ENCODE measurements at places on chromosomes 13 and 19.

DNA sequence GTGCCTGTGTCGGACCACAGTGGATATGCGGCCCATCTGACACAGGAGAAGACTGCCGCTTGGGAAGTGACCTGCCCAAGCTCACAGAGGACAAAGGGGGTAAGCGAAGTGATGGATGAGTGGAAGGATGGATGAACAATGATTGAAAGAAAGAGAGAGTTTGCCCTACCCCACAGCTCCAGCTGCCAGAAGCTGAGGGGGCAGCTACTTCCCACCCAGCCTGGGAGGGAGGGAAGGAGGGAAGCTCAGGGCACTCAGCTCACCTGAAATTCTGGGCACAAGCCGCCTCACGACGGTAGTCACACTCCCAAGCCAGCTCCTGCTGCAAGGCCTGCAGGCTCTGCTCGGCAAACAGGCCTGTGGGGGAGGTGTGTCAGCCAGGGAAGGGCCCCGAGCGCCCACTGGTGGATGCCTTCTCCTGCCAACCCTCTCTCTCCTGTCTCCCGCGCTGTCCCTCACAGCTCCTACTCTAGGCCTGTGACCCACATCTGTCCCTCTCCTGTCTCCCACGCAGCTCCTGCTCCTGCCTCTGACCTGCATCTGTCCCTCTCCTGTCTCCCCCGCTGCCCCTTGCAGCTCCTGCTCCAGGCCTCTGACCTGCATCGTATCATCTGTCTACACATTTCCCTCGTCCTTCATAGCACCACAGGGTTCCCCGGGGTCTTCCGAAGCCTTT lies 12.0 kb upstream of the NUMBL start:
- peak; percentile 47 for DNase-seq

- peak; percentile 8 for DNase-seq
These were observed 42.6 kb downstream of the CYP4F22 start for GRCh38 chr19:15550929-15551292.

GRCh38 chr13:74930402-74931165 lies 551.4 kb downstream of the TBC1D4 start:
- DNase-seq, result no peak

GRCh38 chr19:51365211-51365964 lies 800 bp downstream of the ETFB start:
- no peak for DNase-seq

GRCh38 chr19:35911790-35912189 lies 3.7 kb upstream of the TYROBP start:
- no peak for DNase-seq

DNA sequence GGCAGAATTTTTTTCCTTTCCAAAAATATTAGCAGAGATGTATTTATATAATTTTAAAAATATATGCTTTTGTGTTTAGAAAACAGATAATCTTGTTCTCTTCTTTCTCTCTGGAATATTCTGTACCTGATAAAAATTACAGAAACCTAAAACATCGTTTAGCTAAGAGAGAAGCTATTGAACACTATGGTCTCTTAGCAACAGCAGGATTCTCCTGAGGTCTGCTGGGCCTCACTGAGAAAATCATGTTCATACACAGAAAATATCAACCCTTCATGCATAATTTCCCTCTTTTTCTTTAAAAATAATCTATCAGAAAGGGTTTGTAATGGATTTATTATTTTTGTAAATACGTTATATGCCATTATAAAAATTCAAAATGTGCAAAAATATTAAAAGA lies 242.2 kb downstream of the DCLK1 start:
- no peak for DNase-seq

GRCh38 chr13:50914176-50914700 lies 4.6 kb downstream of the RNASEH2B start:
- no peak for DNase-seq

- no peak for DNase-seq
These were observed 118.6 kb upstream of the ZNF536 start for GRCh38 chr19:30253581-30253996.

- no peak for DNase-seq
These were observed 2.1 kb downstream of the ACTN4 start for GRCh38 chr19:38649305-38650171.

All from NT2/D1 (cell line).